CMK (cell line): ENCODE measurements at places on chromosomes 4 and X.

DNA sequence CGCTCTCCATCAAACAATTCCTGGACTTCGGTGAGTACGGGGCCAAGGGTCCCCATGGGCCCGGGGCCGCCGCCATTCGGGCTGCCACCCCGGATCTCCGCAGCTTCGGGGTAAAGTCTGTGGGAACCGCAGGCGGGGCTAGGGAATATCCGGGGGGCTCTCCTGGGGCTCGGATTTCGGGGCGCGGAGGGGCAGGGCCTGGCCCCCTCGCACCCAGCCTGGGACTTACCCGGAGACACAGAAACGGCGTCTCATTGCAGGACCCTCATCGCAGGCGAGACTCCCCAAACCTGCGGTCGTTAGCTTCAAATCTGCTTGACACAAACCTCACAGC is 413 bp downstream of the PDK3 start:
- no peak for DNase-seq

DNA sequence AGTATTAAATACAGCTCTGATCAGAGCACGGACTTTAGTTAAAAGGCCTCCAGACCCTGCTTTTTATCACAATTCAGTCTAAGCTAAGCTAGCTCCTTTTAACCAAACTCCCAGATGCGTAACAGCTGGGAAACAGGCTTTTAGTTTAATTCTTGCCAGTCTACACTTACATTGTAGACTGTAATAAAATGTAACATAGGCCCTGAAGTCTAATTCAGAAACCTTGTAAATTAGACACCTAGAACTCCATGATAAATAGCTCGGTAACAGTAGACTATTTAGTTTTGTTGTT is 20.1 kb downstream of the FBXO8 start:
- no peak for DNase-seq

DNA sequence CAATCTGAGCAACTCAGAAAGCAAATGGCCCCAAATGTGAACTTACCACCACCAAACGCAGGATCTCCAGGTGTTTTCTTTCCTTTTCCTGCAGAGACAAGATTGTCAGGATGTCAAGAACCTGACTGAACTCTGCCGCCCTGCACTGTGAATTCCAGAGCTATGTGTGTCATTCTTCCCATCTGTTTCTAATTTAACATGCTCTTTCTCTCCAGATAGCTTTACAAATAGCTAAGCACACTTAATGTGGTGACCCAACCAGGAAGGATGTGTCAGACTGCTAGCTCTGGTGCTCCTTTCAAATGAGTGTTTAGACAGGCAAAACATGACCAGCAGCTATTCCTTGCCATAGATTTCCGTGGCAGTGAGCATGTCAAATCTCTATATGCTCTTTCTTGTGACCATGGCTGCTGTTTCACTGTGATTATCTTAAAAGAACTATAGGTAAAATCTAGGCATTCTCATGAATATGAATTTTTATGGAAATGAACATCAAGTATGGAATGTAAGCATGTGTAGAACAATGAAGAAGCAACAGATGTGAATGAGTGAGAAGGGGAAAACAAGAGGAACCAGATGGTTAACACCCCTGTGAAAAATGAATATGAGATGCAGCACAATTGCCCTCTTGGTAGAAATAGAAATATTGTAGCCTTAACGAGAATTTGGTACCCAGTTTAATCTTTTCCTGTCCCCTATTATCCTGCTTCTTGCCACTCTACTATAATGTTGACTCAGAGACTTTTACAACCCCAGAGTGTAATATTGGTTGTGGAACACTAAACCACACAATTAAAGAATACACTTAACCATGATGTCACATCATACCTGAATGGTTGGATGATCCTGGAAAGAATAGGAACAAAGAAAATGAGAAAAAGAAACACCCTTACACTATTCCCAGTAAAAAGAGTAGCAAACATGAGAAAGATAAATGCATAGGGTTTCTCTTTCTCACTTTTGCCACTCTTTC is 247.8 kb upstream of the DKK2 start:
- no peak for DNase-seq

DNA sequence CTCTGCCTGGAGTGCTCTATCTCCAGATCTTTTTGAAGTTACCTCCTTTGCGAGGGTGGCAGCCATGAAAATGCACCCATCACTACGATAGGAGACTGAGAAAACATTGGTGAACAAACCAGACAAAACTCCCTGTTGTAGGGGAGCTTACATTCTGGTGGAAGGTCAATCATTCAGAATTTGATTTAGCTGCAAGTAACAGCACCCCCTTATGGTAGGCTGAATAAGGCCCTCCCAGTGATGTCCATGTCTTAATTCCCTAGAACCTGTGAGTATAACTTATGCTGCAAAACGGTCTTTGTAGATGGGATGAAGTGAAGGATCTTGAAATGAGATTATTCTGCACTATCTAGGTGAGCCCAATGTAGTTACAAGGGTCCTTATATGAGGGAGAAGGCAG is 5.6 kb upstream of the TEC start:
- no peak for DNase-seq

DNA sequence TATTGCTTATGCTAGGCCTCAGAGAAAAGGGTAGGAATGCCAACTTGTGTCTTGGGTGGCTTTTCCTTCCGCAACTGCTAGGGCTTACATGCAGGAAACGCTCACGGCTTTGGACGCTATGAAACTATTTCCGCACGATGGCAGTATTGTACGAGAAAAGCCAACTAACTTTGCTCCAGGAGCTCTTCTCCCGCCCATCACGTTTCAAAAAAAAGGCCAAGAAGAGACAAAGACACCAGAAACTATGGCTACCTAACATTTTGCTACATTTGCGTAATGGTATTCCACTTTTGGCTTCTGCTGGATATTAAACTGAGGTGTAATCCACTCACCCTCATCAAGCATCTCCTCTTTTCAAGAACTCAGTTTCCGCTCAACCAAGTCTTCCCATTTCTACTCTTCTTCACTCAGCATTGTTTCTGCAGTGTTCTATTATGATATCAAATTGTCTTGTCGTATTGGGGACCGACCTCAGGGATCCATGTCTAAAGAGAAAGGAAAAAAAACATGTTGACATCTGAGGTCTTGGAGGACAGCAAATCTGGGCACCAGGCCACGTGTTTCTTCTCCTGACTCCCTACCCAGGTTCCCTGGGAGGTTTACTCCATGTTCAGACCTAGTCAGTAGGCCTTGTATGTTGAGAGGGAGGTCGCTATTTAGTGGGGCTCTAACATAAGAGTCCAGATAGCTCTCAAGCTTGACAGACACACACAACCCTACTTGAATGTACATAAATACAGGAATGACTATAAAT is 239.4 kb upstream of the STK26 start:
- no peak for DNase-seq

DNA sequence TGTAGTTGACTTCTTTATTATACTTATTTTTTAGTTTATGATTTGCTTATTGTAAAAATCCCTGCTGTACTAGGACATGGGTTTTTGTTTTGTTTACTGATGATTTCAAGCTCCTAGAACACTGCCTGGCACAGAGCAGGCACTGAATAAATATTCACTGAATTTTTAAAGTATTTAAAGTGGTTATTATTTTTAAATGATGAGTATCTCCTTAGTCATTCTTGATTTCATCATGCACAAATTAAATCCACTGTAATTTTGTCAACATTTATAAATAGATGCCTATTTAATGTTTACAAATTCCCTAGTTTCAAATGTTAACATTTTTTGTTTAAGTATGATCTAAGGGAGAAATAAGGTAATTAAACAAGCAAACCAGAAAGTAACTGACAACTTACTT is 367.9 kb upstream of the SLIT2 start:
- DNase-seq, result no peak

DNA sequence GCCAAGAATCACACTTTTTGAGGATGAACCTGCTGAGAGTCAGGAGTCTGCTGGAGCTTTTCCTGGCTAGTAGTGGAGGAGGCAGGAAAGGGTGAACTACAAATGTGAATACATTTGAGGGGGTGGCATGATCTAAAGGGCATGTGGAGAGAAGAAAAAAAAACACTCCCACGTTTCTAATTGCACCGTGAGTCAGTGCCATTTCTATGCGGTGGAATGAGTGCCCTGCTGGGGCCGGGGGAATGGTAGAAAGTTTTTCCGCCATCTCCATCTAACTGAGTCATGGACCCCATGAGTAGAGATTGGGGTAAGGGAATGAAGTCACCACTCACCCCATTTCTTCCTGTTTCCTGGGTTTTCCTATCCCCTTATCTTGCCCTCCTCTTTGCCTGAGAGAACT is 19.8 kb downstream of the BEX3 start:
- DNase-seq, result no peak

GRCh38 chrX:23736030-23736429 is 7.0 kb downstream of the ACOT9 start:
- no peak for DNase-seq

- no peak for DNase-seq
Measured at GRCh38 chr4:56752985-56753384, 68.5 kb downstream of the SPINK2 start.

- no peak for DNase-seq
Measured at GRCh38 chr4:76639288-76639687, 204.3 kb downstream of the SHROOM3 start.

DNA sequence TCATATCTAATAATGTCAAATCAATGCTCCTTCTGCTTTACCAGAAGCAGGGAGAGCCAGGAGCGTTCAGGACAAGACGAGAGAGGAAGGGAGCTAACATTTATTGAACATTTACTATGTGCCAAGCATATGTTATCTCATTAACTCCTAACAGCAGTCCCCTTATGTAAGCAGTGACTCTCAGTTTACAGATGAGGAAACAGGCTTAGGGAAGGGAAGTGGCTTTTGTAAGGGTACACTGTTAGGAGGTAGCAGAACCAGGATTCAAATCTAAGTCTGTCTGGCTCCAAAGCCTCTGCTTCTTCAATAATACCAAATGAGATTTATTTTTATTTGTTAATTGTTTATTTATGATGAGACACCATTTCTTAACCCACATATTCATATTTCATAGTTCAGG is 2.6 kb upstream of the STARD8 start:
- no peak for DNase-seq

GRCh38 chrX:47723689-47724088 is 64.7 kb upstream of the UXT start:
- no peak for DNase-seq

- DNase-seq, result no peak
Measured at GRCh38 chr4:20616848-20617247, 83.4 kb upstream of the PACRGL start.

- DNase-seq, result no peak
Measured at GRCh38 chr4:128803783-128804182, 5.7 kb upstream of the JADE1 start.

DNA sequence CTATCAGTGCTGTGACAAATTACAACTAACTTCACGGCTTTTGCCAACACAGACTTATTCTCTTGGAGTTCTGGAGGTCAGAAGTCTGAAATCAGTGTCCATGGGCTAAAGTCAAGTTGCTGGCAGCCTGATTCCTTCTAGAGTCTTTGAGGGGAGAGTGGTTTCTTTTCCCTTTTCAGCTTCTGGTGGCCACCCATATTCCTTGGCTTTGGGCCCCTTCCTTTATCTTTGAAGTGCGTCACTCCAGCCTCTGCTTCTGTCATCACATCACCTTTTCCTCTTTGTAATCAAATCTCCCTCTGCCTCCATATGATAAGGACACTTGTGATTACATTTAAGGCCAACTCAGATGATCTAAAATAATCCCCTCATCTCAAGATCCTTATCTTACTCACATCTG is 9.0 kb downstream of the FAM114A1 start:
- no peak for DNase-seq

DNA sequence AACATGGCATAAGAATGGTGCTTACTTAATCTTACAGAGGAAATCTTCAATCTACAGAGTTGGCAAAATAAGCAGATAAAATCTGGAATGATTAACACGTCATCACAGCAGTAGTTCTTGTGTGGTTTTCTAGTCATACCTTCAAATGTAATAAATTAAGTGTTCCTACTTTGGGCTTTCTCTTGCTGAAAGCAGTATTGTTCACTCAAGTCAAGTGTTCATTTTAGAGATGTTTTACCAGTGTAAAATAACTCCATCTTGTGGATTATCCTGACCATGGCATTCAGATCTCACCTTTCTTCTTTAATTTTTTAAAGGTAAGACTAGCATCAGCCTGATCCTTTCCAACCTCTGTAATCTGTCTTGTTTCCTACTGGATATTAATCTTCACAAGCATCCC is 72.9 kb downstream of the ADAMTS3 start:
- DNase-seq, result no peak

GRCh38 chr4:148653681-148654080 is 211.5 kb upstream of the NR3C2 start:
- no peak for DNase-seq

GRCh38 chr4:106329041-106329618 is 12.8 kb downstream of the AIMP1 start:
- no peak for DNase-seq

DNA sequence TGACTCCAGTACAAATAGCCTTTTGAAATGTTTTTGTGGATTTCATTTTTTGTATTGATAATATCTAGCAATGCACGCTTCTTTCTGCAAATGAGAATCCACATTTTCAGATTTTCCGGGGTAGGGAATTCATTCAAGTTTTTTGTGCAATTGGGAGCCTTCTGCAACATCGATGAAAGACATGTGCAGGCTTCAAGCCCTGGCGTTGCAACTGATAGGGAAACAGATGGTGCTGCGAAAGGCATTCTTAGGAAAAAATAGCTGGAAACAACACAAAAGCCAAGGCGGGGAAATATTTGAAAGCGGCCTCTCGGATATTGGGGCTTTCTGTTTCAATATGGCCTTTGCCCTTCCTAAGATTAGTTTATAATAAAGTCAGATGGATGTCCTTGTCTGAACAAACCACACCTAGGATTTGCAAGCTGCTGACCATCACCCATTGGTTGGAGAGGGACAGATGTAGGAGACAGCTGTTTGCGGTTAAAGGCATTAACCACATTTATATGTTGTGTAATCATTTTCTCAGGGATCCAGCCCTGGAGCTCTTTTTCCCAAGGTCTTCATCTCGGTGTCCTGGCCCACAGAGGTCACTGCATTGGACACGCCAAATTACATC is 136.5 kb downstream of the PRKX start:
- DNase-seq, result no peak

GRCh38 chr4:73770917-73771316 is 30.5 kb downstream of the CXCL8 start:
- DNase-seq, result no peak

DNA sequence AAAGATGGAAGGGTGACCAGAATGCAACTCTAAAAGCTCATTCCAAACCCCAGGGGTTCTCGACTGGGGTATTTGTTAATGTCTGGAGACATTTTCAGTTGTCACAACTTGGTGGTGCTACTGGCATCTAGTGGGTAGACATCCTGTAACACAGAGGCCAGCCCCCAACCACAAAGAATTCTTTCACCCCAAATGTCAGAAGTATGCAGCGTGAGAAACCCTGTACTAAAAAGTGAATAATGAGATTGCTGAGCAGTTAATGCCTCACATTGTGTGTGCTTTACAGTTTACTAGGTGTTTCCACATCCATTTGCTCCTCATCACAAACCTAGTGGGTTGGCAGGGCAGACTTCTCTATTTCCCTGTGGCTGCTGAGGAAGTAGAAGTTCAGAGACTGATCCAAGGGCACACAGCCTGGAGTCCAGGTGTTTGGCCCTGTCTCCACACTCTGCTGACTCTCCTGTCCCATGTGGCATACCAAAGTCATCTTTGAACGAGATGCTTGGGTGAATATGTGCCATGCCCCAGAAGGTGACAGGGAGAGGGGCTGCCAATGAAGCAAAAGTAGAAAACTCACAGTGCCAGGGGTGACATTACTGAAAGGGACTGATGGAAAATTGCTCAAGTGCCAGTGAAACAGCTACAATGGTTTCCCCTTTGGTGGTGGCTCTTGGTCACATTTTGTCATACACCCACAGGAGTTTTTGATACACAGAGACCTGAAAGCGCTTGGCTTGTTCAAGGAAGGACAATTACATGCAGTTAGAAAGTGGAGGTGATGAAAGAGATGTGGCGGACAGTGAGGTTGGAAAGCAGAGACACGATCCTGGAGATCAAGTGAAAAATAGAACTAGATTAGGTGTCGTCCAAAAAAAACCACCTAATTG is 10.1 kb upstream of the TMEM154 start:
- no peak for DNase-seq
